ENCODE measurements at places on chromosomes 7 and 10. TPM values are rescaled to one million over a fixed set of nuclear protein-coding genes. Genes with fewer than 3 reads are reported as not detected.

The FAM241B gene
- 2.6 TPM for total RNA-seq

The PVRIG gene
- total RNA-seq: not detected

DNA sequence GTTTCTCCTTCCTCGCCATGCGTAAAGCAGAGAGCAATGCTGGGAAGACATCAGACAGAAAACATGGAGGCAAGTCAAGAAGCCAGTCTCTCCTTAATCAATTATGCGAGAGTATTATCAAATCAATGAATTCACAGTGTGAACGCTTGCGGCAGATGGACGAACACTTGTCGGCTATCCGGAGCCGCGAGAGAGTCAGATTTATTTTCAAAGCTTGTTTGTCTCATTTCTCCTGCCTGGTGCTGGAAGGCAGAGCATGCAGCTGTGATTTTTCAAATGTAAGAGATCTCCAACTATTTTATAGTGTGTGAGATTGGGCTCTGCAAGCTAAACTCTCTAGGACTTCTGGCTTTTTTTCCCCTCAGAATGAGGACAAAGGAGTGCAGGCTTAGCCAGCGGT, 252.3 kb downstream of the SNX10 start:
- no peak for DNase-seq

DNA sequence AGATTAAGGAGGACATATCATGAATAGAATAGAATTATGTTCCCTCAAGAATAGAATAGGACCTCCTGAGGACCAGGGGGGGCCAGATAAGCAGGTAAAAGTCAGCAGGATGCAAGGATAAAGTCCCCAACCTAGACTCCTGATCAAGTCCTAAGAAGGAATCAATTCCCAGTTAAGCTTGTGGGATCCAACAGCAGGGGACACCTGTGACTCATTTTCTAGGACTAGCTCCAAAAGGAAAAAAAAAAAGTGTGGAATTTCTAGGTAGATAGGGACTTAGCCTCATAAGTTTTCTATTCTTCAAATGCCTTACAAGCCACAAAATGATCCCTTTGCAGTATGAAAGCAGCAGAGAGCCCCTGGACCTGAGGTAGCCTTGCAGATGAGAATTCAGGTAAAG, 336.2 kb downstream of the WDR11 start:
- no peak for DNase-seq

DNA sequence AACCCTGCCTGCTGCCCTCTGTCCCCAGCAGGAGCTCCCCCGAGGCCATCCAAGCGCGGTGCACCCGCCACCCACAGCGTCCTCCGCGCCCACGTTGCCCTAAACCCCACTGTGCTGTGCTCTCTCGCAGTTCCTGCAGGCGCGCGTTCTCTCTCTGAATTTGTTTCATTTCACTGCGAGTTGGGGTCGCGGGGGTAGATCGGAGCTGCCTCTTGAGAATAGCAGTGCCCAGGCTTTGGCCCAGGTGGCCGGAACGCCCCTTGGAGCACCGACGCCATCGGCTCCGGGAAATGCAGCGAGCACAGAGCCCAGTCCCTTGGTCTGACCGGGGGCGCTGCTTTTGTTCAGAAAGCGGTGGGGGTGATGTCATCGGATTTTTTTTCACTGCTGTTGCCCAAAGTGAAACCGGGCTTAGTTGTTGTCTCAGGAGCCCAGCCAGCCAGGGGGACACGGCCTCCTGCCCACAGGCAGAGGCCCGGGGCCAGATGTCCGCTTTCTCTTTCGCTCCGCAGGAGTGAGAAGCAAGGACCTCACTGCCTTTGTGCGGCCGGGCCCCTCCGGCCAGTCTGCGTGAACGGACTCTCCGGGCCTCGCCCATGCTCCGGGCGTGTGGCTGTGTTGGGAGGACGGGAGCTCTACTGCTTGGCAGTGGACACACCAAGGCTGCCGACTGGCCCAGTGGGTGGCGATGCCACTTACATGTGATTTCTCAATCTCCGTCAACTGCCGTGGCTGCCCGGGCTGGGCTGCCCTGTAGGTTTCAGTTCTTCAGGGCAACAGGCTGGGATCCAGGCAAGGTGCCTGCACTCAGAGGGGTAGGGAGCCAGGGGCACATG, 43.1 kb downstream of the FOXK1 start:
- DNase-seq: no peak

DNA sequence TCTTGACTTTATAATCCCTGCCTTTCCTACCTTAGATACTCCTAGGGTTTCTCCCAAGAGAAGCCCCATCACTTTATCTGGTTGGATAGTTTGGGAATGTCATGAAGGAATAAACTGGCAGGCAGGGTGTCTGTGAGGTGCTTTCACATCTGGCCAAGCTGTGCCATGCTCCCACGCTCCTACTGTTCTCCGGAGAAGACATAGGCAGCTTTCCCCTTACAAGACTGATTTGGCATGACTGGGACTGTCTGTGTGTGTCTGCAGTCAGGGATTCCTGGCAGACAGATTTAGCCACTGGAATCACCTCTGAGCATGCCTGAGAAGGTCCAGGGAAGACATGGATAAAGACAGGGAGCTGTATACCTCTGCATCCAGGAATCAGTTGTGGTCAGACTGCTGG, 45.3 kb downstream of the HK1 start:
- no peak for DNase-seq

GRCh38 chr7:144969787-144970186, 133.9 kb upstream of the TPK1 start:
- DNase-seq: no peak

GRCh38 chr10:49572594-49573114, 33.7 kb upstream of the ERCC6 start:
- DNase-seq: no peak

DNA sequence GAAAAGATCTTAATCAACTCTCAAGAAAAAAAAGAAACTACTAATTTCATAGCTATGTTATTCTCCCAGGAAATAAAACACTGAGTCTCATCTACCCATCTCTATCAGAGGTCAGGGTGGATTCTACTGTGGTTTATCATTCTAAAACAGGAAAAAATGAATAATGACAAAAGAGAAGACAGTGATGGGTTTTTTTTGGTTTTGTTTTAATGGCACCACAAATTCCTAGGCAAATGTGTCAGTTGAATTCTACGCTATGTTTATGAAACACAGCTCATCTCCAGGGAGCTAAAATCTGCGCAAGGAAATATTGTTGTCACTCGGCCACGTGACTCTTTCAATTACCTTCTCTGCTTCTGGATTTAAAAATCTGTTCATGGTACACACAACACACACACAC, 393.4 kb upstream of the SORCS1 start:
- DNase-seq: no peak

- DNase-seq: no peak
These were observed 142.9 kb downstream of the NOC3L start for GRCh38 chr10:94219829-94220228.

DNA sequence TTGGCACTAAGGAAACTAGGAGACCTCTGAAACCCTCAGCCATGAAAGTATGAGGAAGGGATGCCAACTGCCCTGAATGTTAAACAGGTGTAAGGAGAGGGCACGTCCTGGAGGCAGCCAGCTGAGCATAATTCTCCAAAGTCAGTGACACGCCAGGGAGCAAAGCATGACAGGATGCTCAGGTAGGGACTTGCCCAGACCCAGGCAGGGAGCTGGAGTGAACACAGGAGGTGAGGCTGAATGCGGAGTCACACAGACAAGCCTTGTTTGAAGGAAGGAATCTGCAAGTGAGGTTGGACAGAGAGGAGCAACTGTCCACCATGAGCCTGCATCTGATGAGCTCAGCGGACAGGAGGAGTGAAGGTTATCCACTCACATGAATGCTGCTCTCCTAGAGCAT, 41.5 kb downstream of the KLRG2 start:
- peak; percentile 43 for DNase-seq

Measured in mesenteric fat pad (tissue), 1 donor.